ENCODE measurements at places on chromosomes 3 and 15.

DNA sequence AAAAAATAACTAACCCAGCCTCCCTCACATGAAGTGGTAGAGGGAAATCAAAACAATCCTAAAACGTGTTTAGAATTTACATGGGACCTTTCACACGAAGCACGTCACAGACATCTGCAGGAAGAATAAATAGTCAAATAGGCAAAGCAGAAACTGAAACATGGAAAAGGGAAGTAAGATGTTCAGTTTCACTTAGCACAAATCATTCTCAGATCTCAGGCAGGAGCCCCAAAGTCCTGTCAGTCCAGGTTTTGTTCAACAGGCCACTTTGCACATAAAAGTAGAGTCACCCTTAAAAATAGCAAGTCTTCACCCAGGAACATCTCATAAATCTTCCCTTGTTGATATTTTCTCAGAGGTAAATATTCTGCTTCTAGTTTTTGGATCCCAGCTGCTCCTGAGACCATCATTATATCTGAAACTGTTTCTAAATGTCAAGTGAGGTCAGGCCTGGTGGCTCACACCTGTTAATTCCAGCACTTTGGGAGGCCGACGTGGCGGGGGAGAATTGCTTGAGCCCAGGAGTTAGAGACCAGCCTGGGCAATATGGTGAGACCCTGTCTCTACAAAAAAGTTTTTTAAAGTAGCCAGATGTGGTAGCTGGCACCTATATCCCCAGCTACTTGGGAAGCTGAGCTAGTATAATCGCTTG is 1.9 kb downstream of the RUBCN start:
- no peak for DNase-seq

DNA sequence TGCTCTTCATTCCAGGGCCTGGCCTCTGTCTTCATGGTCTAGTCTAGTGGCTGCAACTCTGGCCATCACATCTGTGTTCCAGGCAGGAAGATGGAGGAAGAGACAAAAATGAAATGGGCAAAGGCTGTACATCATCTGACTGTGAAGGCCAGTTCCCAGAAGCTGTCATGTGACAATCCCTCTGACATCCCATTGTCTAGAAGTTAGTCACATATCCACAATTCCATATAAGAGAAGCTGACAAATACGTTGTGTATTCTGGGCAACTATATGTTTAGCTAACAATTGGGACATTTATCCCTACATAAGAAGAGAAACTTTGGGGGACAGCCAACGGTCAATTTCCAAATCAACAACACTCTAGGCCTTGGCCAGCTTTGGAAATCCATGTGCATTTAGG is 34.5 kb upstream of the C3orf70 start:
- no peak for DNase-seq

DNA sequence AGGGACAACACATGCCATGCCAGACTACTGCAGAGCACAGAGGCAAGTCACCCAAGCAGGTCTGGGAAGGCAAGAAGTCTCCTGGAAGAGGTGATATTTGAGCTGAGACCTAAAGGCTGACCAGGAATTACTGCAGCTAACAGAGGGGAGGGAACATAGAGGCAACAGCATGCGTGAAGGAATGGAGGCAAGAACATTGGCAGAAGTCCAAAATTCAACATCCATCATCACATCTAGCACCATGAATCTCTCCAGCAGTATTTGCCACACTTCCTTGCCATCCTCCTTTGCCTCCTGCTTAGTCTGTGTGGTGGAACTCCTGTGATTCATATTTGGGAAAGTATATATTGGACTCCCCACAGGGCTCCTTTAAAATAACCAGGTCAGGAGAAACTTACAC is 870 bp upstream of the TSEN2 start:
- no peak for DNase-seq

- no peak for DNase-seq
These were observed 92.9 kb downstream of the TLE3 start for GRCh38 chr15:70004826-70005225.

DNA sequence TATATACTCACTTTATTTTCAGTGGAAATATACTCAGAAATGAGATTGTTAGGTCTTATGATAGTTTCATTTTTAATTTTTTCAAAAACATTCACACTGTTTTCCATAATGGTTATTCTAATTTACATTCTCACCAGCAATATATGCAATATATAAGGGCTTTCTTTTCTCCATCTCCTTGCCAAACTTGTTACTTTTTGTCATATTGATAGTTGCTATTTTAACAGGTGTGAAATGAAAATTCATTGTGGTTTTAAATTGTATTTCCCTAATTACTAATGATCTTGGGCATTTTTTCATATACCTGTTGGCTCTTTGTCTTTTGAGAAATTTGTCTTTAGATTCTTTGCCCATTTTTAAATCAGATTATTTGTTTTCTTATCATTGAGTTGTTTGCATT is 325.2 kb downstream of the DIPK2A start:
- DNase-seq: no peak

Data from skeletal muscle cell (primary cell).